Kidney epithelial cell (primary cell): ENCODE measurements at places on chromosomes 11 and 22.

DNA sequence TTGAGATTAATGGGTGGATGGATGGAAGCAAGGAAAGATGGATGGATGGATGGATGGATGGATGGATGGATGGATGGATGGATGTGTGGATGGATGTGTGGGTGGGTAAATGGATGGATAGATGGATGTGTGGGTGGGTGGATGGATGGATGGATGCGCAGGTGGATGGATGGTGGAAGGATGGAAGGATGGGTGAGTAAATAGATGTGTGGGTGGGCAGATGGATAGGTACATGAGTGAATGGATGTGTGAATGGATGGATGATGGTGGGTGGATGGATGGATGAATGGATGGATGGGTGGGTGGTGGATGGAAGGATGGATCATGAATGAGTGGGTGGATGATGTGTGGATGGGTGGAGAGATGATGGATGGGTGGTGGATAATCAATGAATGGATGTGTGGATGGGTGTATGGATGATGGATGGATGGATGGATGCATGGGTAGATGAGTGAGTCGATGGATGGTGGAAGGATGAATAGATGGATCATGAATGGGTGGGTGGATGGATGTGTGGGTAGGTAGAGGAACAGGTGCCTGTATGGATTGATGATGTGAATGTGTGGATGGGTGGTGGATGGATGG is 375.2 kb downstream of the BRD1 start:
- no peak for DNase-seq

GRCh38 chr22:45804986-45805325 is 133.3 kb downstream of the ATXN10 start:
- peak; percentile 91 for DNase-seq

DNA sequence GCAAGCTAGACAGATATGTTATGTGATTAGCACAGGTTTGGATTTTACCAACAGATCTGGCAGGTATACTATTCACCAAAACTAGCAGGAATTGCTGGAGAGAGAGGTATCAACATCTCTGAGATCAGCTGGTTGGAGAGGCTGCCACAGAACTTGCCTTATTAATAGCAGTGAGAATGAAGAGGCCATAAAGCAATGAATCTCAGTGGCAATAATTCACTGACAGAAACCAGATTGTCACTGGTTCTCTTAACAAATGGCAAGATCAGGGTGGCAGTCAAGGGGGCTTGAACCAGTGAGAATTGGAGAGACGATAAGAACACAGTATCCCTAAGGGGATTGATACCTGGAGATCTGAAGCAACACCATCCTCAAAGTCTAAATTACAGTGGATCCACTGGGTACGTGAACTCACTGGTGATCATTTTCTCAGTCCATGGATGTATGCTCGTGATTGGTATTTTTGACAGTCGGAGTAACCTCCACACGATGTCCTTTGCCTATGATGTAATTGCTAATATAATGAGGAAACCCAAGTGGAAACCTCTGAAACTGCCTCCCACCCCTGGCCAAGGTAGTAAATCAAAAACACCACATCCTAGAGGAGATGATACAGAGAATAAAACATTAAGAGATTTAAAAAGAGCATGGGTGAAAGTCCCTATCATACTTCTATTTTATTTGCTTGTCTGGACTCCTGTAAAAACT is 17.7 kb upstream of the SLC5A12 start:
- DNase-seq: no peak

DNA sequence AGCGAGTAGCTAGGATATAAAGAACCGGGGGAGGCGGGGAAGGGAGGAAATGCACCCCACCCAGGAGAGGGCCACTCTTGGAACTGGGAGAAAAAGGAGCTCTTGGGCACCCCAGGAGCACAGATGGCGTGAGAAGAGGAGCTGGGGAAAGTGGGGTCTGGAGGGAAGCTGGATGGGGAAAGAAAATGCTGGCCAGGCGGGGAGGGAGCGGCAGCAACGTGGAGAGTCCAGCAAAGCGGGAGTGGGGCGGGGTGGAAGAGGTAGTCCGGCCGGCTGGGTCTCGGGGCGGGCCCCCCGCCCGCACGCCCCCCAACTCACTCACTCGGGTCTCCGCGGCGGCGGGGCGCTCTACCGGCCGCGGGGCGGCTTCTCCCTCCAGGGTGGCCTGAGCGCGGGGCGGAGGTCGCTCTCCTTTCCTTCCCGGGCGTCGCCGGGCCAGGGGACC is 522 bp downstream of the TOB2 start:
- no peak for DNase-seq

GRCh38 chr11:44970293-44970692 is 19.6 kb upstream of the TP53I11 start:
- no peak for DNase-seq

- DNase-seq: no peak
These were observed 42.1 kb downstream of the PACSIN2 start for GRCh38 chr22:42972649-42973535.

DNA sequence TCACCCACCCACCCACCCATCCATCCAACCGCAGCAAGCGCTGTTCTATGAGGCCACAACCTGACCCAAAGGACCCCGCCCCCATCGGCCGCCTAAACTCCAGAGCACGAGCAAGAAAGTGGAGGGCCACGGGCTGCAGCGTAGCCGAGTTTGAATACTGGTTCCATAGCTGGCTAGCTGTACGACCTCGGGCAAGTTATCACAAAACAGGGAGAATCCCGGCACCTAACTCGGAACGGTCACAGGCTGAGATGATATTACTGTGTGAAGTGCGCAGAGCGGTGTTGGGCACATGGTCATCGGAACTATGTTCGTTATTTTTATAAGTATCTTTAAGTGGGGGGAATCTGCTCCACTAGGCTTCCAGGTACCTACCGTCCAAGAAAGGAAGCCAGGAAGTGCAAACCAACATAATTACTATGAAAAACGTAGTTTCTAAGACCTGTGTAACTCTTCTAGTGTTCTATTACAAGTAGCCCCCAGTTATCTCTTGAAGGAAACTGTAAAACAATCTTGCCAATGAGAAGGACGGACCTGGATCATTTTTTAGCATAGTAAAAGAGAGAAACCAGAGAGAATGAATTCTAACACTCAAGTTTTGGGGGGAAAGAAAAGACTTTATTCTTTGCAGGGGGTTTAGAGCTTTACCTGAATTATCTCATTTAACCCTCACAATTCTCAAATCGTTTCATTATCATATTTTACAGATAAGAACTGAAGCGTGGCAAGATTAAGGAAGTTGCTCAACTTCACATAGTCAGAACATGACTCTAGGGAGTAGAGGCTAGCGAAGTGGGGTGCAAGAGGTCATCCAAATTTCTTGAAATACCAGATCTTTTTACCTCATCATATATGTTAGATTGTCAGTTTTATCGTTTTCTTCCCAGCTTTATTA is 663 bp upstream of the BUD13 start:
- peak; percentile 10 for DNase-seq

DNA sequence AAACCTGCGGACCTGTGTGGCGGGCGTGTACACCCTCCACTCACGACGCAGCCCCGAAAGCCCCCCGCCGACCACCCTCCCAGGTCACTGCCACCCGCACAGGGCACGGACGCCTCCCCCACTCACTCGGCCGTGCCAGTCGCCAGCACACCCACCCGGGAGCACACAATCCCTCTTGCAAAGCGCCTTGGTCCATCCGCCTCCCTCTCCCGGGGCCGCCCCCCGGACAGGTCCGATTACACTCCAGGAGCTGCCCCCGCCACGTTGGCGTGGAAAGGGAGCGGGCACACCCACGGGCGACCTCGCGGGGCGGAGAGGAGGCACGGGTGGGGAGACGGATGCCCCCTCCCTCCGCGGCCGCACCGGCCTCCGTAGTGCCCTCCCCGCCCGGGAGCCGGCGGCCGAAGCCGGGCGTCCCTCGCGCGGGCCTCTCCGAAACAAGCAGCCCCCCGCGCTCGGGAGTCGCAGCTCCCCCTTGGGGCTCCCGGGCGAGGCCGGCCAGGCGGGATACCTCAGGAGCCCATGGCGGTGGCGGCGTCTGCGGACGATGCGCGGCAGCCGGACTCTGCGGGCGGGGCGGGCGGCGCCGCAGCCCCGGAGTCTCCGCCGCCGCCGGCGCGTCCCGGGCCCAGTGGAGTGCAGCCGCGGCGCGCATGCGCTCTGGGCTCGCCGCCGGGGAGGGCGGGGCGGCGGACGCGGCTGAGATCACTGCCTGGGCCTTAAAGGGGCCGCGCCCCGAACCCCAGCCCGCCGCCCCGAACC is at the start of gene TMEM184B:
Gene TMEM184B, minus strand, starts transcription at position 638 of the 762 bp plus-strand sequence. CDS start 25,049 bp downstream, outside the sequence.
- no peak for DNase-seq

GRCh38 chr11:65640483-65641296 is 2.8 kb downstream of the SIPA1 start:
- DNase-seq: no peak

DNA sequence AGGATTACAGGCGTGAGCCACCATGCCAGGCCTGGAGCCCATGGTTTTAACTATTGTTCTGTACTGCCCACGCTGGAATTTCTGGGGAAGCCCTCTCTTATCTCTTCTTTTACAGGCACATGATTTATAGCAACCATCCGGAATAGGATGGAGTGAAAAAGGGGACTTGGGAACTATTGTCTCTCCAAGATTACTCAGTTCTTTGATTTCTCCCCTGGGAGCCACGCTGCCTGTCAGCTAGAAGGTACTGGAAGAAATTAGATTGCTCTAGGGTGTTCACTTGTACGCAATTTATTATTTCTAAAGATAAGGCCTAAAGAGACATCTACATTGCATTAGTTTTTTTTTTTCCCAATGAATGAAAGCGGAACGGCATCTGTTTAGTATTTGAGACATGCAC is 65.6 kb upstream of the PTPRJ start:
- DNase-seq: no peak

DNA sequence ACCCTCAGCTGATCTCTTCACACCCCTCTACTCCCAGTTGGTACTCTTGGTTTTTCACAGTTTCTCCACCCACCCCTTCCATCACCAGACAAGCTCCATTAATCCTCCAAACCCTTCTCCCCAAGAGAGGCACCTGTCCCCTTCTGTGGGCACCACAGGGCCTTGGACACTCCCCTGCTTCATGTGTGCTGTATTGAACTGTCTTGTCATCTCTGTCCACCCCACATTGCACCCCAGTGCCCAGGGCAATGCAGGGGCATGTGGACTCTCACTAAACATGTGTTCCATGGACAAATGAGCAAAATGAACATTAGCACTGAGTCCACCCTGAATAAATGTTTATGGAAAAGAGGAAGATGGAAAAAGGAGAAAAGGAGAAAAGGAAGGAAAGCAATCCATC is 181.4 kb downstream of the BCR start:
- no peak for DNase-seq

GRCh38 chr11:20658135-20658534 is 11.3 kb upstream of the NELL1 start:
- no peak for DNase-seq

- no peak for DNase-seq
These were observed 31.7 kb downstream of the FAM181B start for GRCh38 chr11:82701847-82702520.

DNA sequence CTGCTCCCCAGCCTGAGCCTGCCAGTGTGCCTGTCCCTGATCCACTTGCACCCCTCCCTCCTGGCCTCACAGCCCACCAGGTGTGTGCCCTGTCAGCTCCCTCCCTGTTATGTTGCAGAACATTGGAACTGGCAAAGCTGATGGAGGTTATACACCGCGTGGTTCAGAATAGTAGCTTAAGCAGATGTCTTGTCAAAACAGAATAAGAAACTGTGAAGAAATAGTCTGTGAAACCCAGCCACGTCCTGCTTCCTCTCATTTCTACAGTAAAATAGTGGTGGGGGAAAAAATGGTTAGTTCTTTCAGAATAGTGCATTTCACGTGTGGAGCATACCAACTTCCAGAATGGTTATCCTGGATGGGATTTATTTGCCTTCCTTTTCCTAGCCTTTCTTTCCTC is 161.2 kb upstream of the NAV2 start:
- no peak for DNase-seq

DNA sequence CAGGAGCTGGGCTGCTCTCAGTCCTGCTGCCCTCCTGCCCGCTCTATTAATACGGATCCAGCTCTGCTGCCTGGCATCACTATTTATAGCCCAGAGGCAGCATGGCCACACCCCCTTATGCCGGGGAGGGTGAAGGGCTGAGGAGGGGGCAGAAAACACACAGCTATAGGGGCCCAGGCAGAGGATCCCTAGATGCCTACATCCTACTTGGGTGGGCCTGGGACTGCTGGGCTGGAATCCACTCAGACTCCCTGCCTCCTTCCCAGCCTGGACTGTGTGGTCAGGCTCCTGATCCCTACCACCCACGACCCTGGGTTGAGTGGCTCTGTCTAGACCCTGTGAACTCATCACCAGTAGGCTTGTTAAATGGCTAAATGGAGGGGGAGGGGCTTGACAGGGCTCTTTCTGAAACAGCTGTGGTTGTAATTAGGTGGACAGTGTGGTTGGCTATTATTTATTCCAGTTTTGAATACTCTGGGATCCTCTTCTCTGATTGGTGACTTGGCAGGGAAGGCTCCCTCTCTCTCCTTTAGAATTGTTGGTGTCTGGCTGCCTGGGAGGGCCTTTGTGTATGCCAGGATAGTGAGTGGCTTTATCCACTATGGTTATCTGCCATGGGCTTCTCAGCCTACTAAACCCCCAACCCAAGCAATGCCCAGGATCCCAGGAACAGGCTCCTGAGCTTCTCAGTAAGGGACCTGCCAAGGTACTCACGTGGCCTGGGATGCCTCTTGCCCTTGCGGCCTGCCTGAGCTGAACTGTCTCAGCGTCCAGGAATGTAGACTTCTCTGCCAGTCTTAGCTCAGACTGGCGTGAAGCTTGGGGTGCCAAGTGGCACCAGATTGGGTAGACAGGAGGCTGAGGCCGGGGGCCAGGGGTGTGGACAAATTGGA is 15.2 kb downstream of the PHLDB1 start:
- DNase-seq: no peak

DNA sequence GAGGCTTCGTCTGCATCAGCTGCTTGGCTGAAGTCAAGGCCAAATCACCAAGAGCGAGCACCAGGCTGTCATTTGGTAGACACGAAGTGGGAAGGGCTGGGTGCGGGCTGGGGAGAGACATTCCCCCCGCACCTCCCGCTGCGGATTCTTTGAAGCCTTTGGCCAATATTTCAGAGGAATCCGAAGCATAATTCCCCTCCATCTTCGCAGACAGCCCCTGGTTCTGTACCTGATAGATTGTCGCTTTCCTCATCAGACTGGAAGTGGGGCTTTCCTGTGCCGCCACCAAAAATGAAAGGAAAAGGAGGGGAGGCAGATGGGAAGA is 15.3 kb downstream of the BLID start:
- DNase-seq: no peak

GRCh38 chr22:22933807-22934542 is 46.4 kb downstream of the IGLL5 start:
- no peak for DNase-seq

DNA sequence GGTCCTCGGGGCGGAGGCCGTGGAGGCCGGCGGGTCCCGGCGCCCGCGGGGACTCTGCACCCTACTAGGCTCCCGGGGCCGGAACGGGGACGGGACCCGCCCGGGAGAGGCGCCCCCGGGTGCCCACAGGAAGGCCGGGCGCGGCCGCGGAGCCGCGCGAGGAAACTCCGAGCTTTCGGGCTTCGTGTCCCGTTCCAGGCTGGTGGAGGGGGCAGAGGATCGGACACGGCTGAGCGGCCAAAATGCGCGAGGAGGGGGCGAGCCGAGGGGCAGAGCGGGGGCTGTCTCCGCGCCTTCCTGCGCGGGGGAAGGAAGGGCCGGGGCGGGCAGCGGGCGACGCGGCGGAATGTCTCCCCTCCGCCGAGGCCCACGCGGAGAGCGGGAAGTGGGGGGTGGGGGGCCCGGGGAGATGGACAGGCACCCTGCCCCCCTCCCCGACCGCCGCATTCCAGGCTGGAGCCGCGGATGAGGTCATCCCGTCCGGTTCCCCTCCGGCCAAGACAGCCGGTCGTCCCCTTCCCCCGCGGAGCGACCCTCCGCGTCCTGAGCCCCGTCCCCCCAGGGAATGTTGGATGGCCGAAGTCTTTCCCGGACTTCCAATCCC is 430 bp downstream of the CDC42EP1 start:
- no peak for DNase-seq

- DNase-seq: peak; percentile 51
These were observed 497.2 kb downstream of the NTM start for GRCh38 chr11:131867457-131868257.
